ENCODE measurements at places on chromosomes 13 and 19.

GRCh38 chr19:19460258-19460731 lies 54.8 kb downstream of the GATAD2A start:
- DNase-seq: no peak

GRCh38 chr19:54081032-54081431 lies at the start of gene TARM1:
Gene TARM1, minus strand, starts transcription at chr19:54081365. Its CDS starts 25 bp downstream, at chr19:54081340.
- DNase-seq: no peak

DNA sequence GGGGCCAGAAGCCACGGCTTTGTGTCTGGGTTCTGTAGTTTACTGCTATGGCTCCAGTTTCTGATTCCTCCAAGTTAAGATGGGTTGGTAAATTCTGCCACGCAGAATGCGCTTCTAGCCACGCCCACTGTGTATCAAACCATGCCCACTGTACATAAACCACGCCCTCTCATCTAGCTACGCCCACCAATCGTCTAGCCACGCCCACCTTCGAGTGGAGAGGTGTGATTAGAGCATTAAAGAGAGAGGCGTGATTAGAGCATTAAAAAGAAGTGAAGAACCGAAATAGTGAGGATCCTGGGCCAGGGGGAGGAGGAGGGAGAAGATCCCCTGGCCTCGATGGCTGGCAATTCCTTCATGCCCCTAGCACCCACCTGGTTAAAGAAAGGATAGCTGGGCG lies 43.7 kb upstream of the ADGRE5 start:
- no peak for DNase-seq

DNA sequence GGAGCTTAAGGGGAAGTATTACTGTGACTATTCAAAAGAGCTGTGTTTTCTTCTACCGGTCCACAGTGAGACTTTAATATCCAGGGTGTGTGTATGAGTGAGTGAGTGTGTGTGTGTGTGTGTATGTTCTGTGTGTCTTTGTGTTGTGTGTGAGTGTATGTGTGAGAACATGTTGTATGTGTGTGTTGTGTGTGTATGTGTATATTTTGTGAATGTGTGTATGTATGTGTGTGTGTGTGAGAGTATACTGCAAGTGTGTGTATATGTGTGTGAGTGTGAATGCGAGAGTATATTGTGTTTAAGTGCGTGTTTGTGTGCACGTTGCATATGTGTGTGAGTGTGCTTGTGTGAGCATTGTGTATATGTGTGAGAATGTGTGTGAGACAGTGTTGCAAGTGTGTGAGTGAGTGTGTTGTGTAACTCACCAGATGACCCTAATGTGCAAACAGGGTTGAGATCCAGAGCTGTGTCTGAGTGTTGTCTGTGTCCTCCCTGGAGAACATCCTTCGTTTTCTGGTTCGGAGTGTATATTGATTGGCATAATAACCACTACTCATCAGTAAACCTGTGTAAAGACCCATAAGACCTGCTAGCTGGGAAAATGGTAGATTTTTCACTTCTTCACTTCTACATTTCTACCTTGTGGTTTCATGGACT lies 101.1 kb upstream of the RNF113B start:
- DNase-seq: no peak

GRCh38 chr19:58338825-58339558 lies 12.2 kb downstream of the ZSCAN22 start:
- no peak for DNase-seq

Measured in retinal pigment epithelial cell (primary cell).